ENCODE measurements at places on chromosomes 11 and 22.

GRCh38 chr11:30987819-30988218 is 381.7 kb downstream of the DCDC1 start:
- DNase-seq = no peak

DNA sequence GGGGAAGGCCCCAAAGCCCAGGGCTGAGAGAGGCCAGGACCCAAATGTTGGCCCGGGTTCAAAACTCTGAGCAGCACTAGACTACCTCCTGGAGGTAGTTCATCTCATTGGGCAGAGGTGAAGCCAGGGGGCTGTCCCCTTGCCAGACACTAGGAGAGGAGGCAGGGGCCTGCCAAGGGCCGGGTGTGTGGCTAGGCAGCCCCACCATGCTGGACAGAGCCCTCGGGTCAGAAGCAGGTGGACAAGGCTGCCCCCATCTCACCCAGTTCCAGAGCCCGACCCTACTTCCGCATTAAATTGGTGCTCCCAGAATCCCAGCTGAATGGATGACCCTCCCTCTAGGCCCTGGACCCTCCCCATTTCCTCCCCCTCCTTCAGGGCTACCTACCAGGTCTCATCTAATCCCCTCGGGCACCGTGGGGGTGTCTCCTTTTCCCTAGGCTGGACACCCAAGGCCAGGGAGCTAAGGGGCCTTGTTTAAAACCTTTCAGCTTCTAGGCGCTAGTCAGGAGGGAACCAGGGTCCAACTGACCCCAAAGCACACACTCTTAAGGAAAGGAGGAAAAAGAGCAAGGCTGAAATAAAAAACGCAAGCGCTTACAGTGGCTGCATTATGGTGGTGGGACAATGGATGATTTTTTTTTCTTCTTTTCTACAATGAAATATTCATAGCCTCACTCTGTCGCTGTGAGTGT is 72.1 kb upstream of the TCF20 start:
- no peak for DNase-seq

DNA sequence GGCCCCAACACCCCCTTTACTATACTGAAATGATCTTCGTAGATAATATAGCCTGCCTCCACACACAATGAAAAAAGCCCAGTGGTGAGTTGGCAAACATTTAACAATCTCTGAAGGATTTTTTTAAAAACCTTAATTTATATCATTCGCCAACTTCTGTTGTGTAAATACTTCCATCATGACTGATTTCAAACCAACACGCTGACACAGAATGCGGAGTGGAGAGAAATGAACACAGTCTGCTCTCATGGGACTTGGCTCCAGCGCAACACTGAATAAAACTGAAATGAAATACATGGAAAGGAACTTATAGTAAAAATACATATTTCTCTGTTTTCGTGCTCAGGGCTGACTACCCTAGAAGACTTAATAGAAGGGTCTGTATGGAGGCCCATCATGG is 61.3 kb upstream of the WNT11 start:
- DNase-seq = no peak

DNA sequence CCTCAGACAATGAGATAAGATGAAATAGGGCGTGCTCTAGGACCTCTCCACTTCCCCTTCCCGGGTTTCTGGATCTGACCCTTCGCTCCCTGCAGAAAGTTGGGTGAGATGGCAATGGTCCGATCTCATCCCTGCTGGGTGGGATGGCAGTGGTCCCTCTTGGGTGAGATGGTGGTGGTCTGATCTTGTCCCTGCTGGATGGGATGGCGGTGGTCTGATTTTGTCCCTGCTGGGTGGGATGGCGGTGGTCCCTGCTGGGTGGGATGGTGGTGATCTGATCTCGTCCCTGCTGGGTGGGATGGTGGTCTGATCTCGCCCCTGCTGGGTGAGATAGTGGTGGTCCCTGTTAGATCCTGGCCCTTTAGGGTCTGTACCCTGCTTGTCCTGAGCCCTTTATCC is 21.3 kb downstream of the ST14 start:
- DNase-seq = no peak

- DNase-seq = no peak
Measured at GRCh38 chr11:25890626-25891260, 441.2 kb upstream of the ANO3 start.

DNA sequence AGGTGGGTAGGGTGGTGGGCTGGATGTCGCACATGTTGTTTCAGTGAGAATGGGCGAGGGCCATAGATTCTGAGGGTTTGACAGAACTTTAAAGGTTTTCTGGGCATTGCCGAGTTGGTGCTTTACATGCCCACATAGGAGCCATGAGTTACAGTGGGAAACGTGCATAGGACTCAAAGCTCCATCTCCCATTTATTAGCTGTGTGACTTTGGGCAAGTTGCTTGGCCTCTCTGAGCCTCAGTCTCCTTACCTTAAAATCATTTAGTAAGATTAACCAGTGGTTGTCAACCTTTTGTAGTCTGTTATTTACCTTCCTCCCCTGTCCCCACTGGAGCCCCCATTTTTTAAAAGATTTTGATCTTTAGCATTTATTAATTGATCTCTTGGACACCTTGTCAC is 67.4 kb downstream of the SYT13 start:
- DNase-seq = no peak

GRCh38 chr11:12824281-12825041 is 150.2 kb downstream of the TEAD1 start:
- no peak for DNase-seq

DNA sequence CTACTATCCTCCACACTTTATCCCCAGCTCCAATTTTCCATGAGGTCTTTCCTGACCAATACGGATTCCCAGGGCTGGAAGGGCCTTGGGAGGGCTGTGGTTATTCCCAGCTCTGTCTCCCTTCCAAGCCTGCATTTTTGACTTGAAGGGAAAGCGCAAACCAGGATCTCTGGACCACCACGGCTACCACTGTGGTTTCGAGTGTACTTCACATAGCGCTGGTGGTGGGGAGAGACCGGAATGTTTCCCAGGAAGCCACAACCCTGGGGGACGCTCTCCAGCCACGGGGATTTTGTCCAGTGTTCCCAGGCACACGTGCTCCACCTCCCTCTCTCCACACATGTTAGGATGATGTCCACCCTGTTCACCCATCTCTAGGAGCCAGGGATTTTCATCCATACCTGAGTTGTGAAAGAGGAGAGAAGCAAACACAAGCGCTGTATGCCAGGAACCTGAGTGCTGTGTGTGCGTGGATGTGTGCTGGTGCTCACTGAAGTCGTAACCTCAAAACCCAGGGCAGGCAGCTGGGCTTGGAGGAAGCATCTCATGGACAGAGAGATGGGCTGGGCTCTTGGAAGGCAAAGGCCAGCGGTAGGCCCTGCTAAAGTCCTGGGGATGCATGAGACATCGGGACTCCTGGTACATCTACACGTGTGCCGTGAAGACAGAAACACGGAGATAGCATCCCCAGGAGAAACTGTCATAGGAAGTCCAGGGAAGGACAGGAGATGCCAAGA is 1.3 kb upstream of the NPTXR start:
- DNase-seq = no peak

DNA sequence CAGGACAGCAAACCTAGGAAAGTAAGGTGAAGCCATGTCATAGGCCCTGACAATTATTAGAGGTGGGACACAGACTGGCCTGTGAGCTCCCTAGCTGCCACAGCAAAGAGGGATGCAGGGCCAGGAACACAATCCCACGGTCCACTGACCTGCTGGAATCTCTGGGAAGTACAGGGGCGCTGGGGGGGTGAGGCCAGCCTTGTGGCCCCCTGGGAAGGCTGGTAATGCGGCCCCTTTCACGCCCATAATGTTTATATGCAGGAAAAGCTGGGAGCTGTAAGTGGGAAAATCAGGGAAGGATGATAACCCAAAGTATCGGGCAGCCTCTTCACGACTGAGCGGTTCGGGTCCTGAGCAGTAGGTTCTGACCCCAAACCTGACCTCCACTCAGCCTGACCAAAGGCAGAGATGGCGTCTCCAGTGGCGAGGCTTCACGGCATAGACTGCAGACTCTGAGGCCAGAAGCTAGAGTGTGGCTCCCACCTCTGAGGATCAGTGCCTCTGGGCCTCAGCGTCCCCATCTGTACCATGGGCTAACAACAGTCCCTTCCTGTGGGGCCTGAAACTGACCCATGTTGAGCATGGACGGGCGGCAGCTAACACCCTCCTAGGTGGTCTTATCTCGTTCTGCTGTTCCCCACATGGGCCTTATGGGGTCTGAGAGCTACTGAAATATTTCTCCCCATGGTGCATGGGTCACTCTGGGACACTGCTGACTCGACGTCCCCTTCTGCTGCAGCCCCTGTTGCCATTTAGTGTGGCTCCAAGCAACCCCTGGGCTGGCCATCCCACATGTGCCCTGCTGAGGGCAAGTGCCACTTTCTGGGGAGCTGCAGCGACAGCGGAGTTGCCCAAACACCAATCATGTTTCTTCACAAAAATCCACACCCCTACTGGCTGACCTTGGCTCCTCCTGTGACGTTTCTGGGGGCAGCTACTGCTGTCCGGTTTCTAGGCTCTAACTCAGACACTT is 101.8 kb downstream of the PHF21B start:
- DNase-seq = no peak

GRCh38 chr11:6554828-6555706 is 48.3 kb downstream of the RRP8 start:
- DNase-seq = no peak

DNA sequence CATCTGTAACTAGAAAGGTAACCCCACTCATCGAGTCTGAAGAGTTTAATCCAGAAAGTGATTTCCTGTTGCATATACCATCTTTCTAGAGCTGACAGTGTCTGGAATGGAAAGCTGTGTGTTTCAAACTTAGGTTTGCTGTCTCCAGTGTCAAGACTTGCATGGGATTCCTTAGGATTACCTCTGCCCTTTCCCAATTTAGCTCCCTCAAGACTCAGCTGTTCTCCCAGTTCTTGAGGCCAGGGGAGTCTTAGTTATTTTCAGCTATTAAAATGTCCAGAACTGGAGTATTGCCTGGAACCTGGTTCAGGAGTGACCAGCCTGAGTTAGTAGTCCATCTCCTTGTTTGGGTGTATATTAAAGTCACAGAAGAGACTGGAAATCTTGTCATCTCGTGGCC is 25.0 kb upstream of the LDHA start:
- DNase-seq = no peak

GRCh38 chr11:65560555-65561418 is 2.6 kb upstream of the LTBP3 start:
- no peak for DNase-seq

GRCh38 chr11:61912530-61912898 is 4.9 kb downstream of the RAB3IL1 start:
- DNase-seq = no peak

DNA sequence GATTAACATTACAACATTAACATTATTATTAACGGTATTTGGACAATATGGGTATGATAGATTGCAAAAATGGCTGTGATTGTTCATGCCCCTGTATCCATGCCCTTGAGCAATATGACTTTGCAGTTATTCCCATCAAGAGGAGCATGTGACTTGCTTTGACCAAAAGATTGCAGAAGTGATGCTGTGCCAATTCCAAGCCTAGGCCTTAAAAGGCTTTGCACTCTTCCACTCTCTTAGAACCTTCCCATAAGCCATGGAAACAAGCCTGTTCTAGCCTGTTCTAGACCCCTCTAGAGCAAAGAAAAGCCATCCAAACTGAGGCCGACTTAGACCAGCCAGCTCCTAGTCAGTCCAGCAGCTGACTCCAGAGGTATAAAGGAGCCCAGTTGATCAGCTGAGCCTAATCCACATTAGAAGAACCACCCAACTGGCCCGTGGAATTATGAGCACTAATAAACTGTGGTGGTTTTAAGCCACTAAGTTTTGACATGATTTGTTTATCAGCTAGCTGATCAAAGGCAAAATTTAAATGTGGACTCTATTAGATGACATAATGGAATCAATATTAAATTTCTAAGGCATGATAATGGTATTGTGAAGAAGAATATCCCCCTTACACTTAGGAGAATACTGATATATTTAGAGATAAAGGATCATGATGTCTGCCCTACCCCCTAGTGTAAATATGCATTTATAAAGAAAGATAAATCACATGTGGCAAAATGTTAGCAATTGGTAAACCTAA is 28.6 kb downstream of the RAB30 start:
- DNase-seq = no peak

- DNase-seq = no peak
Measured at GRCh38 chr22:24601217-24602104, 1.5 kb upstream of the GGT1 start.

DNA sequence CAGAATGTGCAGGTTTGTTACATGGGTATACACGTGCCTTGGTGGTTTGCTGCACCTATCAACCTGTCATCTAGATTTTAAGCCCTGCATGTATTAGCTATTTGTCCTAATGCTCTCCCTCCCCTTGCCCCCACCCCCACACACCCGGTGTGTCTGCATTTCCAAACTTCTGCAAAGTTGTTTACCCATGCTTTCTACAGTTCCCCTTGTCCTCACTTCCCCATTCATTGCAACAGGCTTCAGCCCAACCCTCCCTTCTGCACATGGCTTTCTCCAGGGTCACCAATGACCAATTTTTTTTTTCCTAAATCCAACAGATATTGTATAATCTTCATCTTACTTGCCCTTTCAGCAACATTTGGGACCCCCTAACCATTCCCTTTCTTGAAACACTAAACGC is 32.0 kb upstream of the NUP50 start:
- peak; percentile 32 for DNase-seq

- peak; percentile 56 for DNase-seq
Measured at GRCh38 chr11:3102641-3102921, 45.4 kb upstream of the CARS1 start.

GRCh38 chr11:64652586-64653387 is 61.8 kb downstream of the SLC22A12 start:
- peak; percentile 95 for DNase-seq

DNA sequence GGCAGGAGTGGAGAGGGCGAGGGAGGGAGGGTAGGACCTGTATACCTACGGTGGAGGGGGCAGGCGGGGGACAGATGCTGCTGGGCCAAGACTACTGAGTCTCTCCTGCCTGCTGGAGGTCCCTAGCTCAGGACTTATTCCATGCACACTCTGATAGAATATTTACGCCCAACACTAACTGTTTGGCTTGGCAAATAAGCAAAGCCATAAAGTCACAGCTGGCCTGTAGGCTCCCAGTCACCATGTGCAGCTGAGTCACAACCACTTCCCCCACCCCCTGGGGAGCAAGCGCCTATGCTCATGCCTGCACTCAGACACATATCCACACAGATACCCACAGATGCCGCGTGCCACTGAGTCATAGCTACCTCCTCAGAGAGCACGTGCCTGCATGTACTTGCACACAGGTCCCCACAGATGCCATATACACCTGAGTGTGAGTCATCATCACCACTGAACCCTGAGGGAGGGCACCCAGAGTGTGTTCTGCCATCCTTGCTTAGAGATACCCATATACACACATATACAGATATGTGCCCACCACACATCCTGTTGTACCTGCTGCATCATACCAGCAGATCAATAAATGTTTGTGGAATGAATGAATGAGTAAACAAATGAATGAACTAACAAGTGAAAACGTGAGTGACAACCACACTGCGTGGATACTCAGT is 95.8 kb downstream of the SWAP70 start:
- peak; percentile 99 for DNase-seq

DNA sequence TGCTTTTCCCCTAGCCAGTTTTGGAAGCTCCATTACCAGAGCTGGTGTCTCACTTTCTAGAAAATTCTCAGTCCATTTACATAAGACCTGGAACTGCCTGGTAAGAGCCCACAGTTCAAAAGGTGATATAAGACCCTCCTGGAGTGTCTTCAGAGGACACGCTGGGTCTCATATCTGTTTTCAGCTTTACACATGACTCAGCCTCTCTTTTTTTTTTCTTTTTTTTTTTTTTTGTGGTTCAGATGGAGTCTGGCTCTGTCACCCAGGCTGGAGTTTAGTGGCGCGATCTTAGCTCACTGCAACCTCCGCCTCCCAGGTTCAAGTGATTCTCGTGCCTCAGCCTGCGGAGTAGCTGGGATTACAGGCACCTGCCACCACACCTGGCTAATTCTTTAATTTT is 30.7 kb downstream of the WEE1 start:
- peak; percentile 43 for DNase-seq

Measured in lower leg skin (tissue), 4 donors.